ENCODE measurements at places on chromosomes 16 and 17. TPM values are rescaled to one million over a fixed set of nuclear protein-coding genes. Genes with fewer than 3 reads are reported as not detected.

Gene CLEC18B
- 1.7 TPM for total RNA-seq

Gene CHD9NB
- total RNA-seq: 0.42 TPM

Gene TAT
- not detected for total RNA-seq

Gene RNF222
- total RNA-seq: 0.30 TPM

Gene TP53TG3C
- not detected for total RNA-seq

Gene KRTAP3-1
- total RNA-seq: not detected

Gene ICAM2
- total RNA-seq: 61.7 TPM

Gene KRTAP2-2
- not detected for total RNA-seq

Gene ATP2A3
- 297 TPM for total RNA-seq

Gene GRAPL
- 18.4 TPM for total RNA-seq

Gene HCRT
- total RNA-seq: not detected

Measured in activated naive CD8-positive, alpha-beta T cell treated with anti-CD3 and anti-CD28 coated beads, Interleukin-2, amount 10 ng/mL, durations not matched to agents 7 days and 5 days (primary cell).